Type B pancreatic cell (in vitro differentiated cells): ENCODE measurements at places on chromosomes 13 and 19. TPM values are rescaled to one million over a fixed set of nuclear protein-coding genes. Genes with fewer than 3 reads are reported as not detected.

ATP4B gene
- 2.0 and 26.7 TPM in 2 replicates for total RNA-seq

CASP14 gene
- not detected in 2 replicates for total RNA-seq

PGLYRP1 gene
- not detected in 2 replicates for total RNA-seq

IL17D gene
- 1.5 and 6.3 TPM in 2 replicates for total RNA-seq

PLVAP gene
- total RNA-seq, result 0.72 TPM in 1 of 2 replicates, not detected in the other

ZNF20 gene
- total RNA-seq, result 9.0 and 9.9 TPM in 2 replicates

SIGLEC12 gene
- total RNA-seq, result not detected in 2 replicates
